NCI-H1092 treated with DMSO at 0.1 percent for 48 hours (cell line): ENCODE measurements at places on chromosomes 4 and X.

- no peak for DNase-seq
Observed at GRCh38 chrX:56746996-56747395, 18.0 kb downstream of the NBDY start.

- DNase-seq, result no peak
Observed at GRCh38 chrX:118536204-118536603, 40.6 kb downstream of the DOCK11 start.

DNA sequence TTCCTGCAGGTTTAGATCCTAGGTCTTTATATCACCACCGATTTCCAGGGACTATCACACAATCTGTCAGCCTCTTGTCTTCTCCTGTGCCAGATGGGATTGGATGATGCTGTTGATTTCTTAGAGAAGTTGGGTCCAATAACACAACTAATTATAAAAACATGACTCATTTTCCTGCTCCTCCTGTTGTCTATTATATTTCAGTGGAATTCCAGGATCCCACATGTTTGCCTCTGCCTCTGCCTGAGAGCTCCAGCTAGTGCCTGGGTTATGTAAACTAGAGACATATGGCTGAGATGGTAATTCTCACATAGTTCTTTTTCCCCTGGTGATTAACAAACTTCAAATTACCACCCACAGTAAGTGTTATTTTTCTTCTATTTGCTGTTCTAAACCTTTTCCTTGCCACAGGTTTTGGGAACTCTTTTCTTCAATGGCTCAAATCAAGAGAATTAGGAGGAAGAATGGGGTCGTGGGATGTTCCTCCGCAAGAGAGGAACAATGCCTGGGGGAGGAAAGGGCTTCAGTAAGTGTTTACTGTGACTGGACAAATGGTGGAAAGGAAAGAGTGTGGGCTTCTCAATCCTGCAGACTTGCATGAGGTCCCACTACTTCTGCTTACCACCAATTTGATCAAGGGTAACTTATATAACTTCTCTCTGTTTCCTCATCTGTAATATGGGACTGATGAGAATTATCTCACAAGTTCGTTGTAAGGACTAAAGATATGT is 3.4 kb upstream of the HOPX start:
- DNase-seq, result no peak

DNA sequence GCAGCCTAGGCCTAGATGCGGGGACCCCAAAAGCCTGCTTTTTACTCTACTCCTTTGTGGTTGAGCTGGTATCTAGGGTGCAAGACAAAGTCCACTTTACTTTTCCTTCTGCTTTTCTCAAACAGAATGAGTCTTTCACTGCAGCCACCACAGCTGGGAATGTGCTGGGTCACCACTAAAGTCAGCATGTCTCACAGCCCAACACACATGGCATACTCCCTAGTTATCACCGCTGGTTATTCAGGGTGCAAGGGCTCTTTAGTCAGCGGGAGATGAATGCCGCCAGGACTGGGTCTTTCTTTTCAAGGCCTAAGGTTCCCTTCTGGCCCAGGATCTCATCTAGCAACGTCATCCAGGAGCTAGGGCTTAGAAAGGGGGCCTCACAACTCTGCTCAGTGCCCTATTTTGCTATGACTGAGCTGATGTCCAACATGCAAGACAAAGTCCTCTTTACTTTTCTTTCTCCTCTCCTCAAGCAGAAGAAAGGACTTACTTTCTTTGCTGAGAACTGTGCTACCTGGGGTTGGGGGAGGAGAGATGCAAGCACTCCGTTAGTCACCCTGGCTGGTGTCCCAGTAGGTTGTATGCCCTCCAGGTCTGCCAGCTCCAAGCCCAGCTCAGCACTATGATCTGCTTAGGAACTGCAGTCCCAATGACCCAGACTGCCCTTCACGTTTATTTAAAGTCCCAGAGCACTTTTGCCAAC is 22.9 kb upstream of the STPG2 start:
- no peak for DNase-seq

- no peak for DNase-seq
Observed at GRCh38 chr4:5881340-5881739, 11.5 kb downstream of the CRMP1 start.

GRCh38 chrX:149510386-149510785 is 5.3 kb upstream of the IDS start:
- DNase-seq, result no peak

- peak; percentile 41 for DNase-seq
Observed at GRCh38 chrX:152926279-152926678, 28.4 kb downstream of the ZNF185 start.

GRCh38 chr4:94171616-94172015 is 36.0 kb upstream of the SMARCAD1 start:
- no peak for DNase-seq

DNA sequence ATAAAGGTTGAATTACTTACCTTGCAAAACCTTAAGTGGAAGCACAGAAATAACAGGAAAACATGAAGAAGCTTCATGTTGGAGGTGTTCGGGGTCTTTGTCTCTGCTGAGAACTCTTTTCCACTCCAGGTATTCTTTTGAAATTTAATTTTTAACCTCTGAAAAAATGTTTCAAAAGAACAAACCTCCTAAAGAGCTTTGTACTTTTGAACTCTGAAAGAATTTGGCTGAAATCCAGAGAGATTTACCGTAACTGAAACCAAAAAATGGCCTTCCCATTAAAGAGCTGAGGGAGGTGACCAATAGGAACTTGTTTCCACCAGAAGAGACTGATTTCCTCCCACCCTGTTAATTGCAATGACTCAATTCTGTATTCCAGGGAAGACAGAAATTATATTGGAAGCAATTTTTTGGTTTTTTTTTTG is at the start of gene CFI:
Gene CFI, minus strand, starts transcription at position 105 of the 425 bp plus-strand sequence. Its CDS starts 28 bp downstream, at position 77.
- no peak for DNase-seq

DNA sequence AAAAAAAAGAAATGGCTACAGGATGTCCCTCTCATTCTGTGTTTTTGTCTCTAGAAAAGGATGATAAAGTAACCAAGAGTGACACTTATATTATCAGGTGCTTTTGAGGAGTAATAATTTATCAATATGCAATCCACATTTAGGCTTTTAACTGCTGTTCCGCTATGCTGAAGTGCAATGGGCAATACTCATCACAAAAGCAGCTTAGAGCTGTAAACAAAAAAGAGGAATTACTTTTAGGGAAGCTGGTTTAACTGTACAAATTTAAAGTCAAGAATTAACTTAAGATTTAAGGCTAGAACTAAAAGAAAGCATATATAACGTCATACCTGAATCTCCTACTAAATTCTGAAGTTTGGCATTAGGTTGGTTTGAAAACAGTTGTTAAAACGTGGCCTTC is 93.5 kb upstream of the DDX3X start:
- DNase-seq, result no peak

GRCh38 chrX:45850775-45851433 is 650.2 kb upstream of the DIPK2B start:
- peak; percentile 51 for DNase-seq

DNA sequence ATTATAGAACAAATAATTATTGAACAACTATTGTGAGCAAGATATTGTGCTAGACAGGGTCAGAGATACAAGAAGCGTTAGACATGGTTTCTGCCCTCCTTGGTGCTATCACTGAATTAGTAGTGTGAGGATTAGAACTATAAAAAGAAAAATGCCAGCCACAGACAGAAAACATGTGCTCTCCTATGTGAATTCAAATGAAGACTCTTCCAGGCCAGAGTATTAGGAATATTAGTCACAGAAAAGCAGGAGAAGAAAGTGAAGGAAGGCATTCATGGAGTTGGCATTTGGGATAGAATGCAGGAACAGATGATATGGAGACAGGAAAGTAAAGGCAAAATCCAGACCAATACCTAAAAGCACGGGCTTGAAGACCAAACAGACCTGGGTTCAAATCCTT is 179.6 kb upstream of the TENM3 start:
- no peak for DNase-seq

DNA sequence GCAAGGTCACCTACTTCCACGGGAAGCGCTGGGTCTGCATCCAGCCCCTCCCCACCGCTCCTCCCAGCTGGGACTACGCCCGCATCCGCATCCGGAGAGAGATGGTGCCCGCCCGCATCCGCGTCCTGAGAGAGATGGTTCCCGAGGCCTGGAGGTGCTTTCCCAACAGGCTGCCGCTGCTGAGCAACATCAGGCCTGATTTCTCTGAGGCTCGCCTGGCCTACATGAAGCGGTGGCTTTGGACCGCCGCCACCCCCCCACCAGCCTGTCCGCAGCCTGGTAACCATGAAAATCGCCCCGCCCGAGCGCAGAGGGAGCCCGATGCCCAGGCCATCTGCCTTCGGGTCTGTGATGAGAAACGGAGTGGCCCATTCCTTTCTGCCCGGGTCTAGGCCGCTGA is 18.1 kb downstream of the CLTRN start:
- no peak for DNase-seq

GRCh38 chr4:156858071-156858470 is 113.5 kb downstream of the PDGFC start:
- no peak for DNase-seq

- no peak for DNase-seq
Observed at GRCh38 chr4:111540671-111541070, 604.6 kb upstream of the FAM241A start.

GRCh38 chr4:127211650-127212560 is 420.9 kb upstream of the INTU start:
- no peak for DNase-seq

DNA sequence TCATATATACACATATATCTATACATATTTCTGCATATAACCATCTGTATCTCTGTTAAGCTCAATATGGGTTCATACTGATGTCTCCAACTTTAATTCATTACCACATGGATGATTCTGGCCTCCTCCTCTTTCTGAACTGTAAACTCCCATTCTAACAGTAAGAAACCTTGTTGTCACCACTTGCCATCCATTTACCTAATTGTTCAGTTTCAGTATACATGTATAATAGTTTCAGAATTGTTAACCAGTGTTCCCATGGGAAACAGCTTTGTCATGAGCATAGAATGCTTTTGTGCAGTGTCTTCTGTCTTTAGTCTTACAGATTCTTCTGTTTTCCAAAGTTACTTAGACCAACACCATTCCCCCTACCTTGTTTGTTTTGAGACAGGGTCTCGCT is 35.9 kb downstream of the SLC9A6 start:
- no peak for DNase-seq

GRCh38 chrX:118745570-118745969 is 18.2 kb downstream of the IL13RA1 start:
- DNase-seq, result no peak

GRCh38 chrX:101347859-101348451 is 587 bp downstream of the TIMM8A start:
- no peak for DNase-seq

DNA sequence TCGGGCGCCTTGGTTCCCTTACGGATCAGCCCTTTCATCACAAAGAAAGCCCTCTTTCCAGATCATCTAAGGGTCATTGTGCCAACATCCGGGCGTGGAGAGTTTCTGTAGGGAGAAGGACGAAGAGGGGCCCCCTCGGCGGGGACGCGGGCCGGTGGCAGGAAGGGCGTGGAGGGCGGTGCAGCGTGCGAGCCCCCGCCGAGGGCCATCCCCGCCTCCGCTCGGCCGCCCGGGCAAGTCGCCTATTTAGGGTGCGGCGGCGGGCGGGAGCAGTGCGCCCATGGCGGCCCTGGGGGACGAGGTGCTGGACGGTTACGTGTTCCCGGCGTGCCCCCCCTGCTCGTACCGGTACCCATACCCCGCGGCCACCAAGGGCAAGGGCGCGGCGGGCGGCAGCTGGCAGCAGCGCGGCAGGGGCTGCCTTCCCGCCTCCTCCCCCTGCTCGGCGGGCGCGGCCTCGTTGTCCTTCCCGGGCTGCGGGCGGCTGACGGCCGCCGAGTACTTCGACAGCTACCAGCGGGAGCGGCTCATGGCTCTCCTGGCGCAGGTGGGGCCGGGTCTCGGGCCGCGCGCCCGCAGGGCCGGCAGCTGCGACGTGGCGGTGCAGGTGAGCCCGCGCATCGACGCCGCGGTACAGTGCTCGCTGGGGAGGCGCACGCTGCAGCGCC is at the start of gene ZAR1:
Gene ZAR1, plus strand, starts transcription at position 241 of the 668 bp plus-strand sequence. Its CDS starts 40 bp downstream, at position 281.
- peak; percentile 34 for DNase-seq

- DNase-seq, result peak; percentile 91
Observed at GRCh38 chr4:150402871-150403272, 179.1 kb upstream of the MAB21L2 start.

GRCh38 chrX:139739138-139739537 is 31.2 kb upstream of the MCF2 start:
- DNase-seq, result no peak

- no peak for DNase-seq
Observed at GRCh38 chr4:154005171-154005520, 216.3 kb upstream of the SFRP2 start.

DNA sequence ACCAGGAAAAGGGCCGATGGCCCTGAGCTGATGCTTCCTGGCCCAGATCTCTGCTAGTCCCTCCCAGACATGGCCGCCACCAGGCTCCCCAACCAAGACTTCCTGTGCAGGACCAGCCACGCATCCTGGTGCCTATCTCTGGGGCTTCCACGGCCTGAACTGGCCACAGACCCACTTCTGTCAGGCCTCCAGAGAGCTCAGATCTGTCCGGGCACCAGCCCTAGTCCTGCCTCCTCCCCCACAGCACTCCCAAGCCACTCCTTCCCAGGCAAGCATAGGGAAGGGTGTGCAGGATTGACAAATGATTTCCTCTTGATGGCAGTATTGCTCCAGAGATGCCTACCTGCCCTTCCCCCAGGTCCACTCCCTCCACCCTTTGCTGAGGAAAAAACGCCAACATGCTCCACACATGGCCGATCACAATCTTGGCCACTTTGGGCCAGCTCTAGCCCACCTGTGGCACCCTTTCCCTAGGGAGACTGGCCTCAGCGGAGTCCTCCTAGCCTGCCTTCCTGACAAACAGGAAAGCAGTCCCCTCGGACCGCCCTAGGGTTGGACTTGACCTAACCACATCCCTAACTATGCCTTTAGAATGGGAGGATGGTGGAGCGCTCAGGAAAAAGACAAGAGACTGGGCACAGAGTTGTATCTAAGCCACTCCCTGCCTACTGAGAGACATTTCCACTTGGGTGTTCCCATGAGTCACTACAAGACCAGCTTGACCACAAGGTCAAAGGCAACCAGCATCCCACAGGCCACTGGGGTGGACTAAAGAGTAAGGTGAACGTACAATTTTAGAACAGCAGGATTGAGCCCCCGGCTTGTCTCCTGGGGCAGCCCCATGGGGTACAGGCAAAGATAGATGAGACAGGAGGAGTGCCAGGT is 277.5 kb upstream of the AGTR2 start:
- peak; percentile 84 for DNase-seq

DNA sequence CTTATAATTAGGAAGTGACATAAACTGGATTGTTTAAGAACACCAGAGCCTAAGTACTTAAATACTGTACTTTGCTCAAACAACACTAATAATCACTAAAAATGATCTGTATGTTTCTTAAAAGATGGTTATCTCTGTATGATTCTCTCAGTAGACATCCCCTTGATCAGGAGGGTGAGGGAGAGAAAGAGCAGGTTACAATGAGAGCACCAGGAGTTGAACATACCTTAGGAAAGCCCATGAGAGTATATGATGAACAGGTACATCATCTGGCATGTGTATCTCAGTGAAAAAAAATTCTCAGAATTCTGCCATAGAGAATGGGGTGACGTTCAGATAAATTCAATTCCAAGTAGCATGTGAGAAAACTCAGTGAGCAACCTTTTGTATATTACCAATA is 59.9 kb upstream of the IL2 start:
- DNase-seq, result no peak

- no peak for DNase-seq
Observed at GRCh38 chr4:15353207-15353606, 74.6 kb upstream of the C1QTNF7 start.
